SK-MEL-5 (cell line): ENCODE measurements at places on chromosomes 4 and X.

DNA sequence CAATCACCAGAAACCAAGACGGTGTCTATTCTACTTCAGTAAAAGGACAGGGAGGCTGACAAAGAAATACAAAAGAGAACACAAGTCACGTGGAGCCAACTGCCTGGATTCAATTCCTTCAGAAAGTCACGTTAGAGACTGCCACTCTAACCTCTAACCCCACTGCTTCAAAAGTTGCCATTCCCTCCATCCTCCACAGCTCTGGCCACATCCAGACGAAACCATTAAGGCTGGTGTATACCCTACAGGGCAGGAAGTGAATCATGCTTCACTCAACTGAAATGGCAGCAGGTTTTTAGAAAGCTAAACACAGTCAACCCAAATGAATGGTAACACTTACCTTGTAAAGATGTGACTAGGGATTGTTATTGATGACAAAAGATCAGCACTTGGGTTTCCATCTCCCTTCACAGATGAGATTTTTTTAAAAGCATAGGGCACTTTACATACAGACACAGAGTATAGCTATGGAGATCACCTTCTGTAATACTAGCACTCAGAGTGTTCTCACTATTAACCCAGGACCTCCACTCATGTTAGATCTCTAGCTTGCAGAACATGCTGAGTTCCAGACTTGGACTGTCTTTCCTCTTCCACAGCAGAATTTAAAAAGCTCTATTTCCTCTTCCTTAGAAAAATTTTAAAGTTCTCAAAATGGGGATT, 37.4 kb downstream of the MAML3 start:
- DNase-seq: peak; percentile 51

- DNase-seq: no peak
These were observed 91.9 kb downstream of the CHST7 start for GRCh38 chrX:46665232-46666152.

DNA sequence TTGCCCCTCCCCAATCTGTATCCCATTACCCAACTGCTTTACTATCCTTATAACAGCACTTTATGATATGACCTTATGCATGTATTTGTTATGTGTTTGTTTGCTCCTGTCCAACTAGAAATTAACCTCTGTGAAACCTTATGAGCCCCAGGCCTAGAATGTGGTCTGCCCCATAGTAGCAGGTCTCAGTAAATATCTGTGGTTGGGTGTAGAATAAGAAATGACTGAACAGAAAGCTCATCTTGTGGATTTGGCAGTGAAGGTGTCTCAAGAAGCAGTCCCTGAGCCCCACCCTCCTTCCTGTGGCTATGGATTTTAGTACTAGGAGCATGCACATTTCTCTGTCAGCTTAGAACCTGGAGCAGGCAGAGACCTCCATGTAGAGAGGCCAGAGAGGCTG, 229.0 kb upstream of the LCORL start:
- DNase-seq: no peak

DNA sequence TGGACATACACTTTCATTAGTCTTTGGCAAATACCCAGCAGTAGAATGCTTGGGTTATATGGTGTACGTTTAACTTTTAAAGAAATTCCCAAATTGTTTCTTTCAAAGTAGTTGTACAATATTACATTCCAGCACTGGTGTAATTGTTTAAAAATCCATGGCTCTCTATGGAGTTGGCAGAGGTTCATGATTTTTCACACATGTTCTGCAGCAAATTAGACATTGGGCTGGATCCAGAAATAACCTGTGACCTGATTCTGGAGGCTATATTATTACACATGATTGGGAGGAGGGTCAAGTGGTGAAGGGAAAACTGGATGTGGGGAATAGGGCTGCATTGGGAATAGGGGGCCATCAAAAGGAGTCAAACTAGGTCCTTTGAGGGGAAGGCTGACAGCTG, 41.9 kb downstream of the MAMLD1 start:
- no peak for DNase-seq

- DNase-seq: no peak
These were observed 125.1 kb downstream of the MAML3 start for GRCh38 chr4:140028676-140029517.

DNA sequence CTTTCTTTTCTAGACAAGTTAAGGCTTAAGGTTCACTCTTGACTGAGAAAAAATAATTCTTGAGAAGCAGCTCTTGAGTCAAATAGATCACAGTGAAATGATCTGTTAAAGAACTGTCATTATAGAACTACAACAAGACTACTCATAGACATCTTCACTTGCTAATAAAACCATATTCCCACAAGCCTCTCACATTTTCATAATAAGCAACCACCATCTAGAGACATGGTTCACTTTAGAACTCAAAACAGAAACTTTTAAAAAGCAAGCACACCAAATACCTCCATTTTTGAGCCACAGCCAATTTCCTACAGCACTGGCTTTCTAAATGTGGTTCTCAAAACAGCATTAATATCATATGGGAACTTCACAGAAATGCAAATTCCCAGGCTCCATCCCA, 309.5 kb downstream of the TMA16 start:
- no peak for DNase-seq

- no peak for DNase-seq
These were observed 18.0 kb downstream of the SPINK2 start for GRCh38 chr4:56803471-56803870.

- no peak for DNase-seq
These were observed 21.3 kb downstream of the MAEA start for GRCh38 chr4:1310796-1311631.

DNA sequence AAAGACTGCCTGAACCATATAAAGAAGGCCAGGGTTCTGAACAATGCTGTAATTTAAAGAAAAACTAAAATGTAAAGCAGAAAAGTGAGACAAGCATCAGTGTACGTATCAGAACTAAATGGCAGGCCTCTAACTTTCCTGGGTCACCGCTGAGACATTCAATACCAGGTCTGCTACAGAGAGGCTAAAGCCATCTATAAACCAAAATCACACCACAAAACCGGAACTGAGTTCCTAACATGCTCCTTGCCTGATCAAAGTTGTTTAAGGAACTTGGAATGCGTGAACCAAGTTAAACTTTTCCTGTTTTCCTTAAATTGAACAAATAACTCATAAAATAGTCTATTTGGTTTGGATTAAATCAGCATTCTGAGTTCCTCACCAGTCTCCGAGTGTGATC, 55.3 kb upstream of the TECRL start:
- DNase-seq: no peak

DNA sequence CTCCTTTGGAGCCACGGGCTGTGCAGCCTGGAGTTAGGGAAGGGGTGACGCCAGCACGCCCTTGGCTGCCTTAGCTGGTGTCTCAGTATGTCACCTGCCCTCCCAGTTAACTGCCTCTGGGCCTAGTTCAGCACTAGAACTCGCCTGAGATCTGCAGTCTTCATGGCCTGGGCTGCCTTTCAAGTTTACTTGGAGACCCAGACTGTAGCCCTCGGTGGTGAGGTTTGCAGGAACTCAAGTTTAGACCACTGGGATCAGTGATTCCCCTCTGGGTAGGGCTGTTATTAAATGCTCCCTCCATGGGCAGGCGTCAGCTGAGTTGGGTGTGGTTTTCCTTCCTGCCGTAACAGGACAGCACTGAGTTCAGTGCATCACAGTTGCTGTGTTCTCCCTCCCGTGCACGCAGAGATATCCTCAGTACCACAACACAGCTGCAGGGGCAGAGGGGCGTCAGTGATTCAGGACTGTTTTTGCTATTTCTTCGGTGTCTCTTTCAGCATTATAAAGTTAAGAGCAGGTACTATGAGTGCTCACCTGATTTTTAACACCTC, 30.5 kb downstream of the PLAC8 start:
- DNase-seq: no peak

DNA sequence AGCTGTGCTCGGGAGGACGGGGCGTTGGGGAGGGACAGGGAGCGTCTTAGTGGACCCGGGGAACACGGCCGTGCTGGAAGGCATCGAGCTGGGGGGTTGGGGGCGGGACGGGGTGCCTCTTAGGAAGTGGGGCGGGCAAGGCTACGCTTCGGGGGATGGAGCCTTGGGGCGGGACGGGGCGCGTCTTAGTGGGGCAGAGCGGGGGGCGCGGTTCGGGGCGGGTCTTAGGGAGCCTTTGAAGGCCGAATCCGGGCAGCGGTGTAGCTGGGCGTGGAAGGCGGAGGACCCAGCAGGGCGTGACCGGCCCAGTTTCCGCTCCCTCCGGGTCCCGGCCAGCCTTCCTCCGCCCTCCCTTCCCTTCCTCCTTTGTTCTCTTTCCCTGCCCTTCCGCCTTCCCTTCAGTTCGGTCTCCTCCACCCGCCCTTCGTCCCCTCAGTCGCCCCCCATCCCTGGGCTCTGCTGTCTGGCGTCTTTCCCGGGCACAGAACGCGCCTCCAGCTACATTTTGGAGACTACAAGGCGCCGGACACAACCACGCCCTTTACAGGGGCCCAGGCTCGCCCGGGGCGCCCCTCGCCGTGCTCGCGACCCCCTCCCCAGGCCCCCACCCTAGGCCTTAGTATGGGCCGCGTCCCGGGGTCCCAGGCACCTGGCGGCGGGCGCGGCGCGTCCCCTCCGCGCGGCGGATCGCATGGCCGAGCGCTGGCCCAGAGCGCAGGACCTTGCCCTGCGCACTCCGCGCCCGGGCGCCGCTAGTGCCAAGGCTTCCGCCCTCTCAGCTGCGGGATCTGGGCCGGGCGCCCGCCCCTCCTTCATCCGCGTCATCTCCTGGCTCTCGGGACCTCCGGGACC, at the start of gene ARSD:
Gene ARSD (minus strand): TSS at position 757 of the 852 bp plus-strand sequence. CDS start 64 bp downstream, at position 693.
- peak; percentile 84 for DNase-seq

GRCh38 chrX:19133784-19134183, 11.5 kb upstream of the ADGRG2 start:
- DNase-seq: no peak

- DNase-seq: no peak
These were observed 412.7 kb downstream of the KCNIP4 start for GRCh38 chr4:21535898-21536297.

GRCh38 chrX:74242484-74243138, 61.4 kb upstream of the ZCCHC13 start:
- no peak for DNase-seq

DNA sequence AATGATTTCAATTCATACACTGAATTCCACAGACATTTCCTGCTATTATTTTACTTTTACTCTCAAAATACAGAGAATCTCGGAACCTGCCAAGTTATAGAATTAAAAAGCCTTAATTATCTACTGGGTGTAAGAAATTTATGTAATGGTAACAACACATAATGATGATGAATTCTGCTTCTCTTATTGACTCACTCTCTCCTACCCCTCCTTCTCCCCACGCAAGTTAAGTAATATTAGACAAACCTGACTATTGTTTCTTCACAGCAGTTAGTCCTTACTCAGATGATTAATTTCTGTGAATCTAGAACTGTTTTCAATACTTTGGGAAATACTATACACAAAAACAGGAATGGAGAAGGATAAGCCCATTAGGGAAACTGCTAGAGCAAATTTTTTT, 762.0 kb downstream of the CCSER1 start:
- DNase-seq: no peak

GRCh38 chr4:146510942-146511341, 10.8 kb downstream of the SLC10A7 start:
- DNase-seq: no peak

DNA sequence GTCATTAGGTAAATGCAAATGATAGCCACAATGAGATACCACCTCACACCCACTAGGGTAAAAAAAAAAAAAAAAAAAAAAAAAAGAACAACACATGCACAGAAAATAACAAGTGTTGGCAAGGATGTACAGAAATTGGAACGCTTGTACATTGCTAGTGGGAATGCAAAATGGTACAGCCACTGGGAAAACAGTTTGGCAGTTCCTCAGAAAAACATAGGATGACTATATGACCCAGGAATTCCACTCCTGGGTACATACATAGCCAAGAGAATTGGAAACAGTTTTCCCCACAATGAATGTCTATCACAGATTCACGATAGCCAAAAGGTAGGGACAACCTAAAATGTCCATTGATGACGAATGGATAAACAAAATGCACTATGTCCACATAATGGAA, 161.3 kb upstream of the MAMLD1 start:
- DNase-seq: no peak

DNA sequence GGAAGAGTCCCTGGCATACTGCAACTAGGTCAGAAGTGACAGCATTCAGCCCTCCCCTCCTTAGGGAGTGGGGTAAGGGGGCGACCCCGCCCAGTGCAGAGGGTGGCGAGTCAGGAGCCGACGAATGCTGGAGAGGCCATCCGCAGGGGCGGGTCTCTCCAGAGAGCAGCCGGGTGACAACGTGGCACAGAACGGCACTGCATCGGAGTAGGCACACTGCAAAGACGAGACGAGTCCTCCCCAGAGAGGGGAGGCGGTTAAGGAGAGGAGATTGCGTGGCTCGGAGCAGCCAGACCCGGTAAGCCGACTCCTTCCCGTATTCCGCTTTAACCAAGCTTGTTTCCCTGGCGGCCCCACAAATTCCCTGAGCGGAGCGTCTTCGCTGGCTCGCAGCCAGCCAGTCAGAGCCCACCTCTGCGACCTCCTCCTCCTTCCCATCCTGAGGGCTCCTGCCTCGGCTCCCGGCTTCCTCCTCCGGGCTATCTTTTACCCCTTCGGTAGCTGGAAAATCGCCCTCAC, 54.9 kb downstream of the LINC00632 start:
- peak; percentile 32 for DNase-seq

DNA sequence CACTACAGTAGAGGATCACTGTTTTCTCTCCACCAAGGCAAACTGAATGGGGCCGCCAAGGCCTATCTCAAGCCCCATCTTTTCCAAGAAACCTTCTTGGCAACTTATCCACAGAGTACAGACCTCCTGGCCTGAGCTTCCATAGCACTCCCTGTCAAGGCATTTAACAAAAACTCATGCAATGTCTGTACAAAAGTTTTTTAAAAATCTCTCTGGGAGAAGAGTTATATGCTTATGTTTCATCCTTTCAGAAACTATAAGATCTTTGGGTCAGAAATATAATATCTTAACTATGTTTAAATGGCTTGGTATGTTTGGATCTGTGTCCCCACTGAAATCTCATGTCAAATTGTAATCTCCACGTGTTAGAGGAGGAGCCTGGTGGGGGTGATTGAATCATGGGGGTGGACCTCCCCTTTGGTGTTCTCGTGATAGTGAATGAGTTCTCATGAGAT, 13.6 kb downstream of the ADAMTS3 start:
- DNase-seq: no peak

GRCh38 chr4:138327338-138327737, 85.2 kb upstream of the SLC7A11 start:
- DNase-seq: no peak

- no peak for DNase-seq
These were observed 27.9 kb downstream of the RAB40AL start for GRCh38 chrX:102964940-102965339.

- DNase-seq: no peak
These were observed 266.6 kb downstream of the NKX6-1 start for GRCh38 chr4:84232309-84233095.

DNA sequence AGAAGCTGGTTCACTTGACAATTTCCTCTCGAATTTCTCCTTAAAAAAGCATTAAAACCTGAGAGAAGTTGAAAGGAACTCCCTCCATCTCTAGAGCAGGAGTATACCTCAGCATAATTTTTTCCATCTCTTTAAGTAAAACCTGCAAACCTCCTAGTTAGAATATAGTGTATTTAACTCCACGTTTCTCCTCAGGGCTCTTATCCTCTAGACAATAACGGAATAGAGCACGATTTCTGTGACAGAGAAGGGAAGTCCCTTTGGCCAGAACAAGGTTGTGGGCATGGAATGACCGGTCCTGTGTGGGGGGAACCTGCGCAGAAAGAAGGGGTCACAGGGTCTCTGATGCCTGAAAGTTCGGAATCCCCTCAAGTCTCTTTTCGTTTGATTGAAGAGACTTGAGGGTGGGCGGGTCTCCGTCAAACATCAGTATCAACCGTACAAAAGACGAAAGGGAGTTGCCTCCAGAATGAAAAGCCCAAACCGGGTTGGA, 697 bp downstream of the ZNF280C start:
- no peak for DNase-seq

- DNase-seq: no peak
These were observed 63.0 kb upstream of the RBPJ start for GRCh38 chr4:26257850-26258249.
